ENCODE measurements at places on chromosomes 2 and 18. TPM values are rescaled to one million over a fixed set of nuclear protein-coding genes. Genes with fewer than 3 reads are reported as not detected.

Gene SLC9A2
- total RNA-seq, result under 0.01 TPM

Gene OTOS
- not detected for total RNA-seq

Gene DOCK10
- total RNA-seq, result 16.0 TPM

Gene FSHR
- not detected for total RNA-seq
